Dermis blood vessel endothelial cell (primary cell): ENCODE measurements at places on chromosomes 2 and 18. TPM values are rescaled to one million over a fixed set of nuclear protein-coding genes. Genes with fewer than 3 reads are reported as not detected.

The PCARE gene
- under 0.01 TPM in 1 of 2 replicates, not detected in the other for total RNA-seq

The DNAJC5G gene
- total RNA-seq = 0.93 and 2.7 TPM in 2 replicates

- no peak for DNase-seq
Observed at GRCh38 chr2:85790032-85790431, 36.2 kb downstream of the ATOH8 start.

DNA sequence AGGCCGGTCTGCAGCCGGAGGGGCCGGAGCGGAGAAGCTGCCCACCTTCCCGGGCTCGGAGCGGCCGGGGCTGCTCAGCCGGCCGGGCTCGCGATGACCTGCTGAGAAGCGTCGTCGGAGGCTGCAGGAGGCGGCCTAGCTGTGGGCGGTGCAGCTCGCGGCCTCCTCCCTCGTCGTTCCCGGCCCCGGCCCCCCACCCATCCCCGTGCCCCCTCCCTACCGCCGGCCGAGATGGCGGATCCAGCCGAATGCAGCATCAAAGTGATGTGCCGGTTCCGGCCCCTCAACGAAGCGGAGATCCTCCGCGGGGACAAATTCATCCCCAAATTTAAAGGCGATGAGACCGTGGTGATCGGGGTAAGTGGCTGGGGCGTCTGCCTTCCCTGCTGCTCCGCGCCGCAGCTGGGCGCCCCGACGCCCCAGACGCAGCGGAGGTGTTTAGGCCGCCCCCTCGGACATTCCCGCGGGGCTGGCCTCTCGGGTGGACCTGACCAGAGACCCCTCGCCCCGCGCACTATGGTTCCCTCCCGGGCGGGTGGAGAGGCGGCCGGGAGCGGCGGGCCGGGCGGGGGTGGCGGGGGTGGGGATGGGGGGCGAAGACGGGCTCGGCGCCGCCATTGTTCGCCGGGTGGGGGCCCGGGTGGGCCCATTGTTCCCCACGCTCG is 492 bp downstream of the KIF5C start:
- DNase-seq = no peak

The ASXL3 gene
- total RNA-seq = 0.05 TPM in 1 of 2 replicates, not detected in the other

The BCL2 gene
- 0.88 and 1.4 TPM in 2 replicates for total RNA-seq

GRCh38 chr2:4174796-4175195 is 471.4 kb downstream of the DCDC2C start:
- no peak for DNase-seq

- DNase-seq = no peak
Observed at GRCh38 chr2:62806231-62806630, 100.7 kb downstream of the EHBP1 start.

The ADCYAP1 gene
- not detected in 2 replicates for total RNA-seq

GRCh38 chr2:158922601-158923000 is 45.8 kb upstream of the TANC1 start:
- no peak for DNase-seq

DNA sequence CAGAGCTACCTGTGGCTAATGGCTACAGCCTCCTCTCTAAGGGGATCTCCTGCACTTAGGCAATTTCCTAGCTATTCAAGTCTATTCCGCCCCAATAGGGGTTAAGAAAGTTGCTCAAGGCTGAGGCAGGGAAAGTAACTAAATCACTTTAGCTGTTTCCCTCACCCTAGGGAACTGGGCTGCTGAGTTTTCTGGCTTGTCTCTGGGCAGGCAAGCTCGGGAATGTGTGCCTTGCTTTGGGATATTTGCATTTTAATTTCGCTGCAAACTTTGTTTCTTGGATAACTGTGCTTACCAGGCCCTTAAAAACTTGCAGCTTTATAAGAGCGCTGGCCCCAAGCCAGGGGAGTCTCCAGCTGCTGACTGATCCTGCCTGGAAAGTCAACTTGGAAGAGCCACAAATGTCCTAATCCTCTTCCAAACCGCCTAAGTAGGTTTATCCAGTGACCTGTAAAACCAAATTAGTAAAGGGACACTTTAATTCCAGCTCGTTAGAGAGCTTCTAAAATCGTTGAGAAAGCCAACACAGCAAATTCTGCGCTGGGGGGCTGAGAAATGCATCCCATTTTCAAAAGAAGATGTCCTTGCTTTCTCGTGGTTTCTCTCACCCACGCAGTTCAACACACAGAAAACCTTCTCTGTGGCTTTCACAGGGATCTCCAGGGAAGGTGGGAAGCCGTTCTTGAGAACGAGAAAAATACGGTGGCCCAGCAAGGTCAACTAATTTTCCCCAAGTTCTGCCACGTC is 59.5 kb upstream of the SP3 start:
- DNase-seq = no peak

- no peak for DNase-seq
Observed at GRCh38 chr2:175677880-175678279, 324.2 kb downstream of the LNPK start.

DNA sequence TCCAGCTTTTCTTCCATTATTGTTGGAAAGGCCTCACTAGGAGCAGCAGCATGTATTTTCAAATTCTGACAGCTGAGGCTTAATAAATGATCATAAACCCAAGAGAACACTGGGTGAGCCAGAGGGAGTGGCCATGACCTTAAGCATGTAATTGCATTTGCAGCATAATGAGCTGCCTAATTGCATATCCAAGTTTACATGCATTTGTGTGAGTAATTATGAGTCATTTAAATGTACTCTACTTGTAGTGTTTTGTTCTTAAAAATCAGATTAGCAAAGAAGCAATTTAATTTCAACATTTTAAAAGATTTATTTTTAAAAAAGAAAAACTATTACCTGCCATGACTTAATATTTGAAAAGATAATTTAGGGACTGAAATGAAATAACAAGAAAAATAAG is 74.8 kb downstream of the NOL10 start:
- no peak for DNase-seq
